ENCODE measurements at places on chromosomes 4 and X.
A peak's percentile ranks its signal among the peaks of the same experiment; 100 is the strongest.

GRCh38 chr4:45477311-45477733, 646.5 kb downstream of the GABRG1 start:
- no peak for DNase-seq

DNA sequence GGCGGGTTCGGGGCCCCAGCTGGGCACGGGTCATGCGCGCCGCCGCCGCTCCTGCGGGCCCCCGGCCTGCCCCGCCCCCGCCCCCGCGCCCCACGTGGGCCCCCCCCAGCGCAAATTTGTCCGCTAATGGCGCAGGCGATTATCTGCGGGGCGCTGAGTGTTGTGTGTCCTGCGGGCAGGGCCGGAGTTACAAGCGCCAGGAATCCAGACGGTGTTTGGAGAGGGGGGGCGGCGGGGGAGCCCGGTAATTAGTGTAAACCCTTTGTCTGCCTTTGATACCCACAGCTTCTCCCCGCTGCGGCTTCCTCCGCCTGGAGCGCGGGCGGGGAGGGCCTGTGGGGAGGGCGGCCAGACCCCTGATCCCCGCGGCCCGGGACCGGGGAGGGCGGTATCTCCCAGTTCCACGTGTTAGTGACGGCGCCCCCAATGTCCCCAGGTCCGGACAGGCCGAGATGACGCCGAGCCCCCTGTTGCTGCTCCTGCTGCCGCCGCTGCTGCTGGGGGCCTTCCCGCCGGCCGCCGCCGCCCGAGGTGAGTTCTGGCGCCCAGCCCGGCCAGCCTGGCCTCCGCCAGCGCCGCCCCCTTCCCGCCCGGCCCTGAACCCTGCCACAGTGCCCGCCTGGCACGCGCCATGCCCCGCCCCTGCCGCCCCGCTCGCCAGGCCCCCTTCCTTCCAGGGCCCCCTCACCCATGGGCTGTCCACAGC, 761 bp downstream of the FGFRL1 start:
- no peak for DNase-seq

GRCh38 chr4:4582653-4583052, 40.8 kb upstream of the STX18 start:
- DNase-seq: no peak

GRCh38 chr4:6288871-6289270, 19.2 kb downstream of the WFS1 start:
- DNase-seq: no peak

- no peak for DNase-seq
Observed at GRCh38 chrX:105315248-105315647, 94.8 kb upstream of the TEX13A start.

GRCh38 chr4:87219632-87220093, 755 bp downstream of the KLHL8 start:
- peak; percentile 17 for DNase-seq

DNA sequence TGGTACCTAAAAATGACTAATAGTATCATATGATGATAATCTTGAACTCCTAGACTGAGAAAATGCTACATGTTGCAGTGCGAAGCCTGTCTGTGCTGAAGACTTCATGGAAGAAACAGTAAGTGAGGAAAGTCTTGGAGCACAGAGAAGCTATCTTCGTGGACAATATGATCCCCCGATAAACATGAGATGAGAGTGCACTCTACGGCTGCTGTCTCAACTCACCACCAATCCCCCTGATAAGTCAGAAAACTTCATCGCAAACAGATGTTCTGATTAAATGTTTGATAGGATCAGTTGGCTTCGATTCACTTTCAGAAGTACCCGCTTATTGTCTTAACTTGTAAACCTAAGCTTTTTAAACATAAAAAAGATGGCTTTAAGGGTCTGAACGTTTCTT, 130.2 kb downstream of the ELOVL6 start:
- DNase-seq: no peak

DNA sequence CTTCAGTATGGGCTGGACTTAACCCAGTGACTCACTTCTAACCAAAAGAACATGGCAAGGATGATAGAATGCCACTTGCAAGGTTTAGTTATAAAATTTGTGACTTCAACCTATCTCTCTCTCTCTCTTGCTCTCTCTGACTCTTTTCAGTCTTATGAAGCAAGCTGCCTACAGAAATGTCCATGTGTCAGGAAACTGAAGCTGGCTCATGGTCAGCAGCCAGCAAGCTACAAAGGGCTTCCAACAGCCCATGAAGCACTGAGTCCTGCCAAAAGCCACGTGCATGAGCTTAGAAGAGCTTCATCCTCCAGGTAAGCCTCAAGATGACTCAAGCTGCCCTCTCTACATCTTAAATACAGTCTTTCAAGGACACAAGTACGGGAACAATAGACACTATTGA, 100.3 kb downstream of the HS3ST1 start:
- no peak for DNase-seq

DNA sequence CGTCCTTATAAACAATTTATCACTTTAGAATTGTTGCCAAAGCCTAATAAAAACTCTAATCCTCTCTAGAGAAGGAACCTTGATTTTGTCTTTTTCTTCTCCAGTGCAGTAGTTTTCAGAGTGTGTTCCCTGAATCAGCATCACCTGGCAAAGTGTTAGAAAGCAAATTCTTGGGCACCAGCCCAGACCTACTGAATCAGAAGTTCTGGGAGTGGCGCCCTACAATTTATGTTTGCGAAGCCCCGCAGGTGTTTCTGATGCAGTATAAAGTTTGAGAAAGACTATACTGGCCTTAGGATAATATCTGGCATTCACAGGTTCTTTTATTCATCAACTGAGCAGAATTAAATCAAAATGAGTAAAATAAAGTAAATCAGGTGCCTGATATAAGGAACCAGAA, 645.8 kb upstream of the ATOH1 start:
- DNase-seq: no peak

GRCh38 chrX:29699239-29699638, 516.1 kb upstream of the MAGEB2 start:
- no peak for DNase-seq

DNA sequence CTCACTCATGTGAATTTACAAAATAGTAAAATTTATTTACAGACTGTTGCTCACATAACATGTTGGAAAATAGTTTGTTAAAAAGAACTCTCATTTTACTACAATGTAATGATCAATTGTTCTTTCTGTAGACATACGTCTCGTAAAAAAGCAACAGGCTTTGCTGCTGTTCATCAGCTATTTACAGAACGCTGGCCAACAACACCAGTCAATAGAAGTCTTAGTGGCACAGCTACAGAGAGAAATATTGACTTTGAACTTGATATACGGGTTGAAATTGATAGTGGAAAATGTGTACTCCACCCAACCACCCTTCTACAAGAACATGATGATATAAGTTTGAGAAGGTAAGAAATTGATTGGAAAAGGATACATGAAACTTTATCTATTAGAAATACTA, 47.6 kb upstream of the ADAD1 start:
- DNase-seq: no peak

DNA sequence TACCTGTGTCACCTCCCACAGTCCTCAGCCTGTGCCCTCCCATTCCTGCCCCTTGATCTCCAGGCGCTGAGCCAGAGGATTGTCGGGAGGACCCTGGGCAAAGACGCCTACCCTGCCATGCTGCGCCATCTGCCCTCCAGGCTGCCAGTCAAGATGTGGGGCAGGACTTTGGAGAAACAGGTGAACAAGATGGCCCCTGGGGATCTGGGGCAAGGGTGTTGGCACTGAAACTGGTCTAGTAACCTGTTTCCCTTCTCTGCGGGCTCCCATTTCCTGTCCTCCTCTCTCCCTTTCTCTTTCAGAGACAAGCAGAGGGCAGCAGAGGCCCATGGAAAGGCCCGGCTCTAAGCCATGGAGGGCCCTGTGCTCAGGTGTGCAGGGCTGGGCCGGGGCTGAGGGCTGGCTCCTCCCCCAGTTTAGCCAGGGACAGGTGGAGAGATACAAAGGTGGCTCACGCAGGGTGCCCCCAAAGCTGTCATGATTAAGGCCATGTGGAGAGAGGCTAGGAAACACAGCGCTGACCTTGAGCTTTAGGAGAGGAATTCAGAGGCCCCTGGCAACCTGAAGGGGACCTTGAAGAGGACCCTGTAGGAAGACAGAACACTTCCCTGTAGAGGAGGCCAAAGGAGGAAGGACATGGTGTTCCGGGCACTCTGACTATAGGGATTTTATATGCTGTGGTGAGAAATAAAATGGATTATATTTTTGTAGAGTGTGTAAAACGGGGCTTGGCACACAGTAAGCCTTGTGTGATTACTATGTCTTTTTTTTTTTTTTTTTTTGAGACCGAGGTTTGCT, at the start of gene GLOD5:
Gene GLOD5 (plus strand): TSS at position 74 of the 798 bp plus-strand sequence. CDS start 44 bp downstream, at position 118.
- no peak for DNase-seq

GRCh38 chr4:11698846-11699590, 270.3 kb upstream of the HS3ST1 start:
- no peak for DNase-seq

- no peak for DNase-seq
Observed at GRCh38 chr4:110310795-110311194, 112.4 kb upstream of the ELOVL6 start.

GRCh38 chr4:112751447-112751846, 114.5 kb downstream of the LARP7 start:
- DNase-seq: no peak

DNA sequence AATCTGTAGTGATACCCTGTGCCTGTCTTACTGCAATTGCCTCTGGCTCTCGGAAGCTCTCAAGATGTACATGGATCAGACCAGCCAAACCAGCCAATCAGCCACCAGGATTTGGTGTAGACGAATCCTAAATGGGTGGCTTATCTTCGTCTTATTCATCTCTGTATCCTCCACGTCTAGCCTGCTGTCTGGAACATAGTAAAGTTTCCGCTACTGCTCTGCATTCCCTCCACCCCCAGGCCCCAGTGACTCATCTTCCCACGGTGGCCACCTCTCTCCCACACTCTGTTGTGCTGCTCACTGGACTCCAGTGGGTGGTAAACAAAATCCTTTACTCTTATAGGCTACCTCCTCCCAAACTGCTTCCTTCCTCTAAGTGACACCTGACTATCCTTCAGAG, 37.8 kb downstream of the SEPTIN6 start:
- peak; percentile 40 for DNase-seq

- no peak for DNase-seq
Observed at GRCh38 chr4:177384856-177385397, 57.3 kb downstream of the AGA start.

DNA sequence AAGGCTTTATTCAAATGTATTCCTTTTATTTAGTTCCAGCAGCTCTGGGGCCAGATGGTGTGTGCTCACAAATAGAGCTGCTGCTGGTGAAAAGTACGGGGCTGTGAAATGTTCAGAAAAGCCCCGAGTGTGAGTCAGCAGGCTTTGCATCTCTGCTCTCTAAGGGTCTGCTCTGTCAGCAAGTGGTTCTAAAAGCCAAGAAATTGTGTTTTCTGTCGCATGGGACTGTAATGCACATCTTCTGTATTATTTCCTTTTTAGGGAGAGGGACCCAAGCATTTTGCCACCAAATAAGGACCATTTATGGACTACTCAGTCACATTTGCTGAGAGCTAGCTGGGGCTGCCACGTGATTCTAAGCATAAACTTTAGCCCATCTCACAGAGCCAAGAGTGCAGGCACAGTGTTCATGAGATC, 82.9 kb upstream of the NHS start:
- no peak for DNase-seq

DNA sequence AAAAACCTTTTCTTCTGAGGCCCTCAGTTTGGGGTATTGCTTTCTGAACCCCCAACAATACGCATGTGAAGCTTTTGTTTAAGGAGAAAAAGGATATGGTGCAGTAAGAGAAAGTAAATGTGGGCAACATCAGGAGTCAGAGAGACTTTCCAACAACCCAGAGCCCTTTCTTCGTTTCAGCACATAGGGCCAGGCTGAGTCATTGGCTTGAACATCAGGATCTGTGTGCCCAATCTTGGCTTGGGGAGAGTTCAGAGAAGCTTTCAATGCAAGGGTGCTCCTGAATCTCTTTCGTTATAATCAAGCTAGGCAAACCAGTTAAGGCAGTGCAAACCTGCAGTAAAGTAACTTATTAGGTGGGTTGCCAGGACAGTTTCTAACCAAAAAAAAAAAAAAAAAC, 191.2 kb downstream of the FRMPD4 start:
- no peak for DNase-seq

GRCh38 chr4:3225071-3225850, 23.7 kb upstream of the MSANTD1 start:
- DNase-seq: no peak

DNA sequence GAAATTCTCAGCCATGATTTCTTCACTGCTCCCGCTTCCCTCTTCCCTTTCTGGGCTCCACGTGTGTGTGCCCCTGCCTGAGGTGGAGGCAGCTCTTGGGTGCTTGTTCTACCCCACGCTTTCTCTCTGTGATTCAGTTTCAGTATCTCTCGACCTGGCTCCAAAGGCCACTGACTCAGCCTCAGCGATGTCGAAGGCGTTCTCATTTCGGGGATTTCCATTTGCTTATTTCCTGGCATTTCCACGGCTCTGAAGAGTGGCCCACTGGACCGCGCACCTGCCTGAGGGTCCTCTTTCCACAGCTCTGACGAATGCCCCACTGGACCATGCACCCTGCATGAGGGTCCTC, 52.4 kb downstream of the GAK start:
- DNase-seq: peak; percentile 49

DNA sequence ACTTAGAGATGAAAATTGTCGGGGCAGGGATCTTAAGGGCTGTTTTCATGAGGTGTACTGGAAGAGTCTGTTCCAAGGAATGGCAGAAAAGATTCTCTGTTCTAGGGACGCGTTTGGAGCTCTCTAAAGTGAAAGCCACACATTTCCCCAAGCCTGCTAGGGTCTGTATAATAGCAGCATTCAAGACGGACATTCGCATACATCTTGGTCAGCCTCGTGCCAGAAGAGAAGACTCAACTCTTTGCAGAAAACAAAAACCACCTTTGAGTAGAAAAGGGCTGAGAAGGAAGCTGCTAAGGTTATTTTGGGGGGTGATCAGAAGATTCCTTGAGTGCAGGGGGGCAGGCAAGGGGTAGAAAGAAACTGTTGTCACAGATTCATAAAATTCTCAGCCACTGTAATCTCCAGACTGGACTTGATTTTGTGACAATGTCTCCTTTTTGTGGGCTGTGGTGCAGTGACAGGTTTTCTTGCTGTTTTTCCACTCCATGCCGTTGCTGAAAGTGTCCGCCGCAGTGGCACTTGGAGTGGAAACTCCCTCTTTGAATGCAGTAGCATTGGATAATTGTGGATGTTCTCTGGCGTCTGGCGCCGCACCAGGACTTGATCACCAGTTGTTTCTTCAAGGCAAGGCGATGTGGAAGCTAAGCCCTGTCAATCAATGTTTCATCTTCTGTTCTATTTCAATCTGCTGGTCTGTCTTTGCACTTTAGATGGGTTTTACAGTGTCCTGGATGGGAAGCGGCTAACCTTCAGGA, 2.9 kb downstream of the GYG2 start:
- DNase-seq: no peak
